Suprapubic skin (tissue), 4 donors: ENCODE measurements at places on chromosomes 12 and 14.

DNA sequence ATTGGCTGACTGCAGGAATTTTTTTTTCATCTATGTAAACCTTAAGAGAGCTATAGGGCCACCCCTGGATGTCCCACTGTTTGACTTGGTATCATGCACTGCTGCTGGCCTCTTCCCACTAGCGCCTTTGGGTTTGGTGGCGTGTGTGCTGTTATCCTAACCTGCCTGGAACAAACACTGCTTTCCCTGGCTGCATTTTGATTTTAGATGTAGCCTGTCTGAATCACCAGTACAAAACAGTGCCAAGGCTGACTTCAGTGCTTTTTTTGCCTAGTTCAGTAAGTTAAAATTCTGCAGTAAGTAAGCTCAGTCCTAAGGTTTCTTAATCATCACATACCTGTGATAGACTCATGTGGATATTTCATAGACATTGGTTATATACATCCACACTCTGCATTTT lies 99.2 kb downstream of the EML1 start:
- DNase-seq = no peak

DNA sequence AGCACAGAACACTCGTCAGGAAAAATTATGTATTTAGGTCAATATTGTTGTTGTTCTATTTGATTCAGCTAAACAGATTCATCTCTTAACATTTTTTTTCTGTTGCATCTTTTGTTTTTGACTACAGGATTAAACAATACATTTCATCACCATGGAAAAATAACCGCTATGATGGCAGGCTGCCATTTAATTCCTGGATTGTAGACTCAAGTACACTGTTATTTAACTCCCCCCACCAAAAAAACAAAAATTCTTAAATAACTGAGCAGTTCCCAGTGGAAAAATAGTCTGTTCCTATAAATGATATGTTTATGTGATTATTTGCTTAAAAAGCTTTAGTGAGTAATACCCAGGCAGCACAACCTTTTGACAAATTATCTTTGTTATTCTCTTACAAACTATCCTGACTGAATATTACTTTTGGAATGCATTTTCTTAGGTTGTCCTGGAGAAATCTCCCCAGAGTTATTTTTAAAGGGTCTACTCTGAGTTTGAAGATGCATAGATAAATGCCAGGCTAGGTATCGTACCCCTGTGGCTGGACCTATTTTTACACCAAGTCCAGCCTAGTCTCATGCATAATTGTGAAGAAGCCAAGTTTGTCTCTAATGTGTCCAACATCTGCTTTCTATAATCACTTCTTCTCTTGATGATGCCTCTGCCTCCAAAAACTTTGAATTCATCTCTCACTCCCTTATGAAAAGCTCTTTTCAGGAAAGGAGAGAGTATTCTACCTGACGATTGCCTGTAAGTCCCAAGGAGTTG lies 3.7 kb downstream of the KERA start:
- DNase-seq = no peak

GRCh38 chr14:73797543-73798265 lies 53.9 kb upstream of the PTGR2 start:
- DNase-seq = no peak

DNA sequence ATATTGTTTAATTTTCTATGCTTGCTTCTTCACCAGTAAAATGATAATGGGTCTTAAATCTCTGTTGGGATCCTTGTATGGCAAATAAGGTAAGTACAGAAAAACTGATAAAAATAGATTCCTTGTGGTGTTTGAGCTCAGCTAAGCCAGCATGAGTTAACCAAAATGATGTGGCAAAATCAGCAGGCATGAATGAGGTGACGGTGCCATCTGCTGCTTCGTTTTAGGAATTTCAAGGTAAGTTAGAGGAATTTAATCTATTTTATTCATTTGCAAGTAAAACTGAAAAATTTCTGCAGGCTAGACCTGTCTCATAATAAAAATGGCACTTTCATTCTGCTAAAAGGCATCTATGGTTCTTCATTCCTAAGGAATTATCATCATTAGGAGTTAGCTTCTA lies 10.0 kb upstream of the CLEC7A start:
- no peak for DNase-seq

DNA sequence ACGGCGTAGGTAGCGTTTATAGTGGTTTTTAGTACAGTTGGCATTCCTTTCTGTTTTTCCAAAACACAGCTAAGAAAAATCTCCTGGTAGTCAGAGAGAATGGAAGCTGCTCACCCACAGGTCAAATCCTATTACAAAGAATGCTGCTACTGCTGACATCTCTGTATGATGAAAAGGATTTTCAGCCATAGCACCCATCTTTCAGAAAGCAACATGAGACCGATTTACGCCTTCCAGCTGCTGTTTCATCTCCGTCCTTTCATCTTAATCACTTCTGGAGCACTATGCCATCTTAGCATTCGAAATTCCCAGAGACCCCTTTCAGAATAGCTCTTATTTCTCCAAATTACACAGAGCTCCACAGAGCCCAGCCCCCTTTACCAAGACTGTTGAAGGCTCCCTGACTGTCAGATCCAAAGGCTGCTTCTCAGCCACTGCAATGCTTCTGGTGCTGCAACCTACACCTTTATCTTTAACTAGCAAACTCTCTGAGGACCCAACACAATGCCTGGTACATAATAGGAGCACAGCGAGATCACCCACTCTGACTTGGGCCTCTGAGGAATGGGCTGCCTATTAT lies 211.8 kb downstream of the NEDD1 start:
- DNase-seq = no peak

DNA sequence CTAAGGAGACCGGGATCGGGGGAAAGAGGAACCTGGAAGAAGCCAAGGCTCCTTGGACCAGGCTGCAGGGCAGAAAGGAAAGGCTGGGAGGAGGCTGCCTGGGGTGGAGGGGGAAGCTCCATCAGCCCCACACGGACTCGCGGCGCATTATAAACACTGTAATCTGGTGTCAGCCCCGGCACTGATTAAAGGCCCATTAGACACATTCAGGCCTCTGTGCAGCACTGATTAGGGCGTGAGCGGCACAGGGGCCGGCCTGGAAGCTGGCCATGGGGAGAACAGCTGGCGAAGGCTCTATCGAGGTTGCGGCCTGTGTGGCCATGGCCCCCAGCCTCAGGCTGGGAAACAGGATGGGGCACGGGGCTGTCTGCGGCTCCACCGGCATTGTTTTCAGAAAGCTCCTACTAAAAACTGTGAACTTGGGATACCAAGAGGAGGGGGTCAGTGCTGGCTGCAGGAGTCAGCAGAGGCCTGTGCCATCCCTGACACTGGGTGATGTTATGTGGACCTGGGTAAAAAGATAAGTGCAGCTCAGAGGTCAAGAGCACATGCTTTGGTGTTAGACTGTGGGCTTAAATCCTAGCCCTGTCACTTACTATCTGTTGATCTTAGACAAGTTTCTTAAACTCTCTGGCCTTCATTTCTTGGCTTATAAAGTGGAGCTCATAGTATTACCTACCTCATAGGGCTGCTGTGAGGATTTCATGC lies 10.6 kb downstream of the ACVRL1 start:
- DNase-seq = no peak

DNA sequence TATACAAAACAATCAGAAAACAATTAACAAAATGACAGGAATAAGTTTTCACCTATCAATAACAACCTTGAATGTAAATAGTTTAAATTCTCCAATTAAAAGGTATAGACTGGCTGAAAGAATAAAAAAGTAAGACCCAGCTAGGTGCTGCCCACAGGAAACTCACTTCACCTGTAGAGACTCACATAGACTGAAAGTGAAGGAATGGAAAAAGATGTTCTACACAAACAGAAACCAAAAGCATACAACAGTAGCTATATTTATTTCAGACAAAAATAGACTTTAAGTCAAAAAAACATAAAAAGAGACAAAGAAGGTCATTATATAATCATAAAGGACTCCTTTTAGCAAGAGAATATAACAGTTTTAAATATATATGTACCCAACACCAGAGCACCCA lies 152.4 kb upstream of the PWP1 start:
- no peak for DNase-seq
